GM23338 (cell line): ENCODE measurements at places on chromosomes 2 and 18.

DNA sequence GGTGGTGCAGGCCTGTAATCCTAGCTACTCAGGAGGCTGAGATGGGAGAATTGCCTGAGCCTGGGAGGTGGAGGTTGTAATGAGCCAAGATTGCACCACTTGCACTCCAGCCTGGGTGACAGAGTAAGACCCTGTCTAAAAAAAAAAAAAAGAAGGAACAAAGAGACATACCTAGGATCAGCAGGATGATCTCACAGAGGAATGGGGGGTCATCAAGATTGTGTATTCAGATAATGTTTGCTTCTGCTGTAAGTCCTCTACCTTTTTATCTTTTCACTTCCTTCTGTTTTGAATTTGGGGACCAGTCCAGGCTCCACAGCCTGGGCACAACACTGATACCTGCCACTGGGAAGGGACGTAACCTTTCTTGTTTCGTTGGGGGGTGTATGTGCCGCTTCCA, 53.2 kb downstream of the MAP4K4 start:
- no peak for DNase-seq

GRCh38 chr18:49650426-49650891, 88.6 kb downstream of the LIPG start:
- no peak for DNase-seq

GRCh38 chr2:38174646-38175423, 98.9 kb upstream of the CYP1B1 start:
- no peak for DNase-seq

- no peak for DNase-seq
Measured at GRCh38 chr18:22344908-22345670, 72.6 kb downstream of the CTAGE1 start.

DNA sequence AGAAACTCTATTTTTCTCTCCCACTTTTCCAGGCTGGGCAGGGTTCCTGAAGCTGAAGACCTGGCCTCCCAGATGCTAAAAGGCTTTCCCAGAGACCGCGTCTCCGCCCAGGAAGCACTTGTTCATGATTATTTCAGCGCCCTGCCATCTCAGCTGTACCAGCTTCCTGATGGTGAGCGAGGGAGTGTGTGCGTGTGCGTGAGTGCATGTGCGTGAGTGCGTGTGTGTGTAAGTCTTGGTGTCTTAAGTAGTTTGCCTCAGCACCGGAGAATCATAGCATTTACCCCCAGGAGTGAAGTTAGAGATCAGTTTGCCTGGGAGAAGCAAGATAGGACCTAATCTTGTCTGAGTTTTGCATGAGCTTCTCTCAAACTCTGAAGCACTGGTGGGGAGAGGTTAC, 73.7 kb downstream of the CDK15 start:
- no peak for DNase-seq
